Esophagus squamous epithelium (tissue), 5 donors: ENCODE measurements at places on chromosomes 16 and 17.

GRCh38 chr17:74361230-74362068 lies at the start of gene BTBD17:
Gene BTBD17, minus strand, starts transcription at chr17:74361868. Its CDS starts 49 bp downstream, at chr17:74361819.
- no peak for DNase-seq

GRCh38 chr17:16272111-16272840 lies 55.3 kb downstream of the PIGL start:
- no peak for DNase-seq

DNA sequence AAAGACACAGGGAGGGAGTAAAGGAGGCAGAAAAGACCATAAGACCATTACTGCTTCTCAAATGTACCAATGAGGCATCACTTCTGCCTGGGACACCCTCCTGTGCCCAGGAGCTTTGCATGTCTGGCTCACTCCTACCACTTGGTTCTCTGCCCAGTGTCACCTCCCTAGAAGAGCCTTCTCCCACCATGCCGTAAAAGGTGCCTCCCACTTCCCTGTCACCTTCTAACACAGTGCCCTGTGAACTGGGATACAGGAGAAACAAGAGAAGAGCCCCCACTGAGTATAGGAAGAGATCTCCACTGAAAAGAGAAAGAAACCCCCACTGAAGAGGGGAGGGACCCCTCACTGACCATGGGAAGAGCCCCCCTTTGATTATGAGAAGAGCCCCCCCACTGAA lies 484.7 kb downstream of the SOX9 start:
- no peak for DNase-seq

DNA sequence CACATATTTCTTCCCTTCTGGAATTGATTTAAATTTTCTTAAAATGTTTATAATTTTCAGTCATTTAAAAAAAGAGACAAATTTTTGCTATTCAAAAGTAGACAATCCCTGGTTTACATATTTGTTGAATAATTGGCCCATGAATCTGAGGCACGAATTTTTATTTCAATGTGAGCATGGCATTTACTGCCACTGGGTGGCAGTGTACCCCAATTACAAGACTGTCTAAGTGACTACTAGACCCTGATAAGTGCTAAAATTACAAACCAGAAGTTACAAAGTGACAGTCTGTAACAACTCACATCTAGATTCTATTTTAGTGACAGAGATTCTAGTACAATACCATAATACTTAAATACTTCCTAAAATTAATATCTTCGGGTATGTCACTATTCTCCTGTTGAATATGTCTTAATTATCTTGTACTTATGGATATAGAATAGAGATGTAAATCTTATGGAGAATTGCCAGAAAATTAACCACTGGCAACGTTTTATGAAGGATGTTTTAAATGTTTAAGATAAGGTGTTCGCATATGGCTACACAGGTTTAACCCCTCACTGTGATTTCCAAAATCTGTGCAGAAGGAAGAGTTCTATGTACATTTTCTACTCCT lies 235.8 kb downstream of the MAP2K4 start:
- no peak for DNase-seq

DNA sequence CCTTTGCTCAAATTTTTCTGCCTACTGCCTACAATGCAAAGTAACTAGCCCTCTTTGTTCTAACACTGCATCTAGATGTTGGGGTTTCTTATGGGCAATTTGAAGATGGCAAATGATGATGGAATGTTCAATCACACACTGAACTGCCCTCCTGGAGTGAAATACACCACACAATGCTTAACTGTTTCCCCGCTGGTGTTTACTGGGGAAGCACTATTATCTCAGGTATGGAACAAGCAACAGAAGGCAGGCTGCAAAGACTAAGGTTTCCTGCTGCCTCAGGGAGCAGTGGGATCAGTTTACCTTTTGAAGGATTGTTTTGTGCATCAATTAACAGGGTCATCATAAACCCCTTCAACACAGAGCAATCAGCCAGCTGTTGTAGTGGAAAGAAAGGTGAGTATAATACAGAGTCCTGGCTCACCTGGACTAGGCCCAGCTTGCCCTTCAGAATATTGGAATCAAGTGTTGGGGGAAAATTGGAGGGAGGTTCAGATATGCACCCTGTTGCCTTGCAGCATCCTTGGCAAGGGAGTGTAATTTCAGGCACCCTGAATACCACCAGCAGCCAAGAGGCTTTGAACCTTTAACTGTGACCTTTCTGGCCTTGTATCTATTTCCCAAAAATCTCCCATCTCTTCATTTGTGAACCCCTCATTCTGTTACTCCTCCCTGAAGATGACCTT lies 105.4 kb upstream of the CDH11 start:
- DNase-seq: no peak

DNA sequence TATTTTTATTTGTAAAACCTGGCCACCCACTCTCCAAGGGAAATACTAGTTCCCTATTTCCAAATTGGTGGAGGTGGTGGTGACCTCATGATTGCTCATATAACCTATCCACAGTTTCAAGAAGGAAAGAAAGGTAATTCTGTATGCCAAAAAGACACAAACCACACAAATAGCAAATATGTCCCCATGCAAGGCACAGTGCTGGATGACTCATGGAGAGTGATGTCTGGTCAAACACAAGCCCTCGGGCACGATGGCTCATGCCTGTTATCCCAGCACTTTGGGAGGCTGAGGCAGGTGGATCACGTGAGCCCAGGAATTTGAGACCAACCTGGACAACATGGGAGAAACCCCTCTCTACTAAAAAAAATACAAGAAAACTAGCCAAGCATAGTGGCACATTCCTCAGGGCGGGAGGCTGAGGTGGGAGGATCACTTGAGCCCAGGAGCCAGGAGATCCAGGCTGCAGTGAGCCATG lies 64.2 kb downstream of the GNA13 start:
- DNase-seq: no peak

DNA sequence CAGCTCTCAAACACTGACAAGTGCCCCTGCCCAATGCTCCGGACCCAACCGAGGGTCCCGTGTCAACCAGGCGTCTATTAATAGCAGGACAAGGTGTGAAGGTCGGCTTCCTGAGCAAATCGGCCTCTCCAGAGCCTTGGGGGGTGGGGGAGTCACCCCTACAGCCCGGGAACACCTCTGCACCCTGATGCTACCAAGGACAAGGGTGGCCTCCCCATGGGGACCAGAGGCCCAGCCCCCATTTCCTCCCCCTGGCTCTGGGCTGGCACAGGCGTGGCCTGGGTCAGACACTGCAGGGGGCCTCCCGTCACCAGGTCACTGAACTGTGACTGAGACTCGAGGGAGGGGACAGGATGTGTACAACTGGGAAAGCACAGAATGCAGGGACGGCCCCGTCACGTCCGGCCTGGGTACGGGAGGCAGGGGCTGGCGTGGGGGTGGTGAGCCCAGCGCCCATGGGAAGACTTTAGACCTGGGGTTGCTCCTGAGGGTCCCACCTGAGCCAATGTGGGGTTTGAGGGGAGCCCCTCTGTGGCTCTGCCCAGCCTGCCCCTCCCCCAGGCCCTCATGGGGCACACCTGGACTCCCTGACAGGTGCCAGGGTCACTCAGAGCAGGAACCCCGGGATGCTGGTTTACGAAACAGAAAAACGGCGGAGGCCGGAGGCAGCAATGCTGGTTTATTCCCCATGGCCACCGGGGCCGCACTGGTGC lies 579 bp upstream of the CYBA start:
- peak; percentile 68 for DNase-seq

DNA sequence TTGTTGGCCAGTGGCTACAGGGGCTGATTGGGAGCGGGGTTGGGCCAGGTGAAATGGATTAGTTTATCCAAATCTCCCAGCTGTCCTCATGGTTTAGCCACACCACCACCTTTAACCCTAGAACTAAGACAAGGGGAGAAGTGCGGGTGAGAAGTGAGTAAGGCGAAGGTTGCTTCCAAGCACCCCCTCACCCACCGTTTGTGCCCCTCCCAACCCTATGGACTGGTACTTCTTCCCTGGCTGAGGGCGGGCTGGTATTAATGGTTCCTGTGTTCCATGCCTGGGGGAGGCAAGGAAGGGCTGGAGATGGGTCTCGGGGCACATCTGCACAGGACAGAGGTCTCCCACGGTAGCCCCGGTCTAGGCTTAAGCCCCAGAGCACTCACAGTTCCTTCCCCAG lies 25.1 kb downstream of the NT5M start:
- DNase-seq: no peak

GRCh38 chr16:7397901-7398300 lies 65.3 kb downstream of the RBFOX1 start:
- no peak for DNase-seq

DNA sequence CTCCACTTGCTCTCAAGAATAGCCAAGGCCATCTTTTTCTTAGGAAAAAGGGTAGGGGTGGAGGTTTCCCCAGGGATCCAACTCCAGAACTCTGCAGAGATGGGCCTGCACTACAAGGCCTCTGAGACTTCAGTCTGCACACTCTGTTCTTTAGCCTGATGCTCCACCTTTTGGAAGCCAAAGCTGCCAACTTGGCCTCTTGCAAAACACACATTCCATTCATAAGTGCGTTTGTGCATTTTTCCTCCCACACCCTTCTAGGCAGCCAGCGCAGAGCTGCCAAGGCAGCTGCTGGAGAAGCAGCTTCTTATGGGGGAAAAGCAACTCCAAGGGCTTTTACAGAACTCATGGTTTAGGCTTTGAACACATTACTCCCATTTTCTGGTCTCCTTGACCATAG lies 45.3 kb downstream of the REXO5 start:
- DNase-seq: no peak

DNA sequence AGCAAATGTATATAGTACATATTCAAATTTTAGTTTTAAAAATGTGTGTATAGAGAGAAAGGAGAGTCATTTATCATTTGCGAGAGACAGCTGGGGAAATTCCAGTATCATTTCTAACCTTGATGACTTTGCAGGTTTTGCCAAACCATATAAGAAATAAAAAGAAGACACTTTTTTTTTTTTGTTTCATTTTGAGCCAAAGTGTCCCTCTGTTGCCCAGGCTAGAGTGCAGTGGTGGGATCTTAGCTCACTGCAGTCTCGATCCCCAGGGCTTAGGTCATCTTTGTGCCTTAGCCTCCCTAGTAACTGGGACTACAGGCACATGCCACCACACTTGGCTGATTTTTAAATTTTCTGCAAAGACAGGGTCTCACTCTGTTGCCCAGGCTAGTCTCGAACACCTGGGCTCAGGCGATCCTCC lies 38.4 kb upstream of the VWA3A start:
- DNase-seq: no peak

DNA sequence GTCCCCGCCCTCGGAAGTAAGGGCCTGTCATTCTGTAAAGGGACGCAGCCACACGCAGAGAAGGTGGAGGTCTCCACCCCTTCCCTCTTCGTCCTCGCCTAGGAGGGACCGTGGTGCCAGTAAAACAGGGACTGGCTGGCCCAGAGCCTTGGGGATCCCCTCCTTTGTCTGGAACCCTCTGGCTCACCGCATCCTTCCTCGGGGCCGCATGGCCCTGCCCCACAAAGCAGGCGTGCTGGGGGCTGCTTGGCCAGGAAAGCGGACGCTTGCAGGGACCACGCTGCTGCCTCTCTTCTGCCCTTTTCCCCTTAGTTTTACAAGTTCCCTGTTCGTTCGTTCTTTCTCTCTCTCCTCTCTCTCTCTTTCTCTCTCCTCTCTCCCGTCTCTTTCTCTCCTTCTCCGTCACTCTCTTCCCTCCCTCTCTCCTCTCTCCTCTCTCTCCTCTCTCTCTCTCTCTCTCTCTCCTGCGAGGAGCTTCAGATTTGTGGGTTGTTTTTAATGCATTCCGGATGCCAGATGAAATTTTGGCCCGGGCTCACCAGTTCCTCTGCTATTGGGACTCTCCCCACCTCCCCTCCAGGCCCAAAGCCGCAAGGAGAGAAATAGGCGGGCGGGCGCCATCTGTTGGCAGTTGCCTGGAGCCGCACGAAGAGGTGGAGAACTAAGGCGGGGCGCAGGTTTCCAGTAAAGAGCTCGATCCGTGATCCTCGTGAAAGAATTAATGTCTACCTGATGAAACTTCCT lies 35.1 kb upstream of the CDRT4 start:
- DNase-seq: peak; percentile 20

DNA sequence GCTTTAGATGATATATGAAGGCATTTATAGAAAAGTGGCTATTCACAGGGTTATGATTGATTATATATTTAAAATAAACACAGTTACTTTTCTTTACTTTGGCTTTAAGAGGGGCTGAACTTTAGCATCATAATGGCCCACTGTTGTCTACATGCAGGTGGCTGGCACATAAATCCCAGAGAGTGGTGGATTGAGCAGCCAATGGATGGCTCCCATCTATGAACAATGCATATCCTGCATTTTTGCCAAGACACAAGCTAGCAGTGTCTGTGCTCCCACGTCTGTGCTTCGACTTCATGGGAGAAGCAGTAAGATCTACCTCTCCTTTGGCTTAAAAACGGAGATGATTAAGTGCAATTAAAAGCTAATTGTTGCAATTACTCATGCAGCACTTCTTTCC lies 373.2 kb upstream of the CDH11 start:
- no peak for DNase-seq

DNA sequence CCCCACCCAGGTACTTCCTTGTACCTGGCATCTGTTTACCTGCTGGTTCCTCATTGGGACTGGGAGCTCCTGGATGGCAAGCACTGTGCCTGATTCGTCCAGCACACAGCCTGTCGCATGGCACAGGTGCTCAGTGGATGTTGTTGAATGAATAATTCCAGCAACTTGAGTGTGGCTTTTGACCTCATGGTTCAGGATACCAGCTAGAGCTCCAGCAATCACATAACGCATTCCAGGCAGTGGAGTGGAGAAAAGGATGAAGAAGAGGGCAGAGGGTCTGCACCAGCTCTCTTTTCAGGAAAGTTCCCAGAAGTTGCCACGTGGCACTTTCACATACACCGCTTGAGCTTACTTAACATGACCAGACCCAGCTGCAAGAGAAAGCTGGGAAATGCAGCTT lies 1.3 kb upstream of the CAMKK1 start:
- DNase-seq: no peak

DNA sequence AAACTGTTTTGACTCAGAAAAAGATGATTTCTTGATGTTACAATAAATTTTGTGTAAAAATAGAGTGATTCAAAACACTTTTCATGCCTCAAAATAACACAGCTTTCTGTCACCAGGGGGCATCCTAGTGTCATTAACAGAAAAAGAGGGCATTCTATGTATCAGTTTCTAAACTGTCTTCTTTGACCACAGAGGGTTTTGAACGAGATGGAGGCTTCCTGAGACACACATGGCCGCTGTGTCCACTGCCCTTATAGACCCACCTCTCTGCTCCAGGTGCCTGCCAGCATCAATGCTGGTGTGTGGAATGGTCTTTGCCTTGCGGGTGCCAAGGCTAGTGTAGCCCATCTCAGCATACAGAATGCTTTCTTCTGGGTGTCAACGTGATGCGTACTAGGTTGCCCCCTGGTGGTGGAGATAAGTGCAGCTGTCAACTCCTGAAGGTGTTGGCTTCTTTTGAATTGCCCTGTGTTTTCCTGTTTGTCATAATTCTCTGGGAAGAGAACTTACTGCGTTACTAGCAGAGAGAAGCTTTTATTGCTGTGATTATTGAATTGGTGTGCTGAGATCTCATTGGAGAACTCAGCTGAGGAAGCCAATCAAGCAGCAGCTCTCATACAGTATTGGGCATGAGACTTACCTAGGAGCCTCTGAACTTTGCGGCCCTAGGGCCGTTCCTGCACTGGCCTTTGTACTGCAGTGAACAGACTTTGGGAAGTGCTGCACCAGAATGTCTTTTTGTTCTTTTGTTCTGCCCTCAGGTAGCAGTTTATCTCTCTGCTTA lies 38.6 kb downstream of the USP10 start:
- no peak for DNase-seq

GRCh38 chr17:18018411-18018921 lies 20.5 kb downstream of the ATPAF2 start:
- no peak for DNase-seq
